Stimulated activated CD4-positive, alpha-beta T cell treated with anti-CD3 and anti-CD28 coated beads, Interleukin-15, amount 100 ng/mL, for 48 hours (primary cell): ENCODE measurements at places on chromosomes 2 and 18.

DNA sequence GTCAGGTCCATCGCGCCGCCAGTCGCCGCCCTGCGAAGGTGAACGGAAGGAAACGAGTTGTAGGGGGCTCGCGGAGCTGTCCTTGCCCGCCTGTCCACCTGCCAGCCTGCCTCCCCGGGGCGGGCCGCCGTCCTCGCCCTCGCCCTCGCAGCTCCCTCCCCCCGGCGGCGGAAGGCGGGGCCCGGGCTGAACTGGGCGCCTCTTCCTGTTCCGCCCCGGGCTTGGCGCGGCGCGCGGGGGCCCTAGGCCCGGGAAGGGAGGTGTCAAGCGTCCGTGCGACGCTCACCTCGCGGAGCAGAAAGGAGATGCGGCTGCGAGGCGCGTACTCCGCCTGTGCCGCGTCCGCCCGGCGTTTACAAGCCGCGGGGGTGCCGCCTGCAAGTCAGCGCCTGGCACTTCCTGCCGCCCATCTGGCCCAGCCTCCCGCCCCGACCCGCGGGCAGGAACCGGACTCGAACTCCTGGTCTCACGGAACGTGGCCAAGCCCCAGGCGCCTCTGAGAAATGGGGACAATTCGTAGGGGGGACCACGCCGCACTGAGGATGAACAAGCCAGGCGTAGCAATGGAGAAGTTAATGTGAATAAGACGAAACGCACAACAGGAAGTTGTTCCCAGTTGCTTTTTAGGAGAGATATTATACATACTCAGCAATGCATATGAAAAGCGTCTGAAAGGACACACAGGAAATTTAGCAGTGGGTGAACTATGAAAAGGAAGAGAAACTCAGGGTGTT, at the start of gene CNPPD1:
CNPPD1 (minus strand) TSS at position 108 of the 734 bp plus-strand sequence; CDS start at position 11, 97 bp downstream.
- peak; percentile 77 for DNase-seq

DNA sequence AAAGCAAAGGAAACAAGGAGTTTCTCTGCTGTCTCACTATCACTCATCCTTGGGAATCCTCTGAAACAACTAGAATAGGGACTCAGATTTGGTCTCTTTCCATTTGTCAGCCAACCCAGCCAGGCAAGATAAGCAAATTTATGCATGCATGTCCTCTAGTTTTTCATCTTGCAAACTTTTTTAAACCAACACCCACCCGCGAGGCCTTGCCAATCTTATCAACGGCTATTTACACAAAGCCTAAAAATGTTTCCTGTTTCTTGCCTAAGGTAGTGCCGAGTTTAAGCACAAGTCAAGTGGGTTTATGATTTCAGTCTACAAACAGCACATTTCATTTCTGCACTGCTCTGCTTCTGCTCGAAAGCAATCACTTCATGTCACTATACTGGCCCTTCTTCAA, 240.9 kb downstream of the STK39 start:
- DNase-seq: no peak

DNA sequence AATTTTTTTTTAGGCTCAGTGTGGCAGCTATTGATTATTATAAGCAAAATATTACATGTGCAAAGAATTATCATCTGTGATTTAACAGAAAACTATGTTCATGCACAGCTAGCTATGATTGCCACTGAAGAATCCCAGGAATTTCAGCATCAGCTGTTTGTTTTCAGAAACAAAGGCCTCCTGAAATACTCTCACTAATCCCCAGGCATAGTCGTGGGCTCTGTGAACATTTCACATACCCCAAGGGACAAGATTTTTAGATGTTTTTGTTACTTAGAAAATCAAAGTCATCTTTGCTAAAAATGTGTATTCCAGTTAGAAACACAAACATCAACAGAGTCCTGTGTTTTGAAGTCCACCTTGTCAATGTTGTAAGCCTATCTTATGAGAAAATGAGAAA, 156.1 kb downstream of the MYO1B start:
- no peak for DNase-seq

DNA sequence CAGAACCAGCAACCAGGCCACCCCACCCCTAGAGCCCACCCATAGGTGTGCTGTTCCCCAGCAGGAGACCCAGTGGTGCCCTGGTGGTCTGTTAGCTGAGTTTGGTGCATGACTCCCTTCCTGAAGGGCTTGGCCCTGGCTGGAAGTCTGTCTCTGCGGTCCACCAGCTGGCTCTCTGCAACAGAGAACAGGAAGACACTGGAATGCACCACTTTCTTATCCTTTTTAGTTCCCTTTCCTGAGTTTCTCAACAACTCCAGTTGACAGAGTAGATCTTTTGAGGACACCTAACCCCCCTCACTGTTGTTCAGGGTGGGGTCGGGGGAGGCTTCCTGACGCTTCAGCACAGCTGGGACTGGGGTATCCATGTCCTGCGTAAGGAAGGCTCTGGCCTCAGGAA, 11.9 kb upstream of the RPL37A start:
- DNase-seq: no peak

DNA sequence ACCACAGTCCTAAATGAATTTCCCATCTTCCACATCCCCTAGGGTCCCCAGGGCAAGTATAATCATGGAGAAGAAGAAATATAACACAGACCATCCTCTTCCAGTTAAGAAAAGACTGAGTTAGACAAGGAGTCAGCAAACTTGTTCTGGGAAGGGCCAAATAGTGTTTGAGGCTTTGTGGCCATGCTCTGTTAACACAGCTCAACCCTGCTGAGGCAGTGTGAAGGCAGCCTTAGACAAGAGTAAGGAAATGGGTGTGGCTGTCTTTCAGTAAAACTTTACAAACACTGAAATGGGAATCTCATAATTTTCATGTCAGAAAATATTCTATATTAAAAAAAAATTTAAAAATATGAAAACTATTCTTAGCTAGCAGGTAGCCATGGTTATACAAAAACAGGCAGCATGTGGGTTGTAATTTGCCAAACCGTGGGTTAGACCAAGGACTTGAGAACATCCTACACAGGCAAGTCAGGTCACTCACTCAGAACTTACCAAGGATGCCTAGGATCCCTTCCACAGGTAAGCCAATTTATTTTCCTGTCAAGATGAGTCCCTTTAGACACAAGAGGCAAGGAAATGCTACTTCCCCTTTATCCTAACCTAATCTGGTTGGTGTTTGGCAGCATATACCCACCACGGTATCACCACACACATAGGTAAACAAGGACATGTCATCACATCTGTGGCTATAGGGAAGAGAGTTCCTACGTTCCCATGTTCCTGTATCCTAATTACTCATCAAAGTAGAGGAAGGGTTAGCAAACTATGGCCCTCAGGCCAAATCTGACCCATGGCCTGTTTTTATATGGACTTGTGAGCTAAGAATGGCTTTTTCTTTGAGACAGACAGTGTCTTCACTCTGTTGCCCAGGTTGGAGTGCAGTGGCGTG, 31.9 kb downstream of the C2orf74 start:
- DNase-seq: no peak
